ENCODE measurements at places on chromosomes 5 and 9. TPM values are rescaled to one million over a fixed set of nuclear protein-coding genes. Genes with fewer than 3 reads are reported as not detected.

ATP10B gene
- total RNA-seq: not detected

ZNF608 gene
- total RNA-seq: 14.7 TPM

MARCHF11 gene
- total RNA-seq: not detected

TICAM2 gene
- 9.1 TPM for total RNA-seq

HRCT1 gene
- 1.8 TPM for total RNA-seq

SCGB3A1 gene
- total RNA-seq: not detected

FOXD4L6 gene
- total RNA-seq: under 0.01 TPM
